ENCODE measurements at places on chromosomes 4 and X. TPM values are rescaled to one million over a fixed set of nuclear protein-coding genes. Genes with fewer than 3 reads are reported as not detected.
A peak's percentile ranks its signal among the peaks of the same experiment; 100 is the strongest.

CDKL2 gene
- total RNA-seq = 2.7 TPM

DNA sequence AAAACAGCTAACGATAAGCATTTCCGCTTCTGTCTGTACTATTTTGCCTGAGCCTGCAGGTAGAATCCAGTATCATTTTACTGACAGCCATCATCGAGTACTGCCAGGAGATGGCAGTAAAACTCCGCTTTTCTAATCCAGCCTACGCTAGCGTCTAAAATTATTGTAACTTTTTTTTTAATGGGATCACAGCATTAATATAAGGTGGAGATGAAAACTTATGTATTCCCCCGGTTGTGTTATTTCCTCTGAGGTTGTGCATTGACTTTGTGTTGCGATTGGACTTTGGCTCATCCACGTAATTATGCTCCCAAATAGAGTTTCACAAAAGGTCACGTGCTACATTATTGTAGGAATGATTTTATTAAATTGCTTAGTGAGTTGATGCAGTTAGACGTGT, 248.1 kb downstream of the C4orf33 start:
- H3K4me1 ChIP-seq = no peaks in the 10 kb centered on the region
- no peak for DNase-seq
- no peaks in the 10 kb centered on the region for H3K36me3 ChIP-seq
- no peak overlapping the region for H3K27ac ChIP-seq
- H3K27me3 ChIP-seq = no peaks in the 10 kb centered on the region

PARM1 gene
- total RNA-seq = 105 TPM

DNA sequence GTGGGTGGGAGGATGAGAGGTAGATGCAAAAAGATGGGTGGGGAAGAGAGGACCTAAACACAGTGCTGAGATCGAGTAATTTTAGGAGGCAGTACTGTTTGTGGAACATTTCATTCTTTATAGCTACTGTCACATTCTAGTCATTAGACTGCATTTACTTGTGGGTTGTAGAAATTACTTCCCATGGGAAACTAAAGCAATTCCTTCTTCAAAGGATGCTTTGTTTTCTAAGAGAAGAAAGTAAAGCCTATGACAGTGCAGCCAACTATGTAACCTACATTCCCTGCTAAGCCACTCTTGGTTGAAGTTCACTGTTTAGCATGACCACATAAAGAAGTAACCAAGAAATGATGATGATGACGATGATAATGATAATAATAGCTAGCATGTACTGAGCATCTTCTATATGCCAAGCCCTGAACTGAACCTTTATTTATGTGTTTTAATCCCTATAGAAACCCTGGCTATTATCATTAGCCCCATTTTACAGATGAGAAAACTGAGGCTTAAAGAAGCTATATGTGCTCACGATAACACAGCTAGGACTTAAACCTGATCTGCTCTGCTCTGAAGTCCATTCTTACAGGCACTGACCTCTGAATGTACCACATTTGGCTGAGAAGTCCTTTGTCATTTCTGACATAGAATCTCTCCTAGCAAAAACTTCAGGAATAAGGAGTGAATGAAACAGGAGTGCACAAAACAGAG, 114.5 kb upstream of the KIT start:
- H3K27ac ChIP-seq = no peak overlapping the region
- H3K27me3 ChIP-seq = no peaks in the 10 kb centered on the region
- H3K4me1 ChIP-seq = no peaks in the 10 kb centered on the region
- no peak for DNase-seq
- H3K4me3 ChIP-seq = no peak overlapping the region

AKAP14 gene
- total RNA-seq = not detected

DRP2 gene
- total RNA-seq = 1.9 TPM

DNA sequence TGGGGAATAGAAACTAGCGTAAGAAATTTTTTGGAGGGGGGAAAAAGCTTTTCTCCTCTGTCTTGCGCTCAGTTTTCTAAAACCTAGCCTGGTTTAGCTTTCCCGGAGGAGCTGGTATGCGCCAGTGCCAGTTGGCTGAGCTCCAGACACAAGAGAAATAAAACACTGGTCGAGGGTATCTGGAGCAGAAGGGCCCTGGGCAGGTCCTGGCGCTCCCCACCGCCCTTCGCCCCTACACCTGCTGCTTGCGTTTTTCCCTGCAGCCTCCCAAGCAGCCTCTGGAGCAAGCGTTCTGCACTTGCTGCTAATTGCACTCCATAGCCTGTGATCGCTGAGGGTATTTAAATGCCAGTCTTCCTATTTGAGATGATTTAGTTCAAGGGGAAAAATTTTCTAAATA, 816 bp downstream of the EREG start:
- H3K4me1 ChIP-seq = no peaks in the 10 kb centered on the region
- H3K27ac ChIP-seq = no peak overlapping the region
- no peaks in the 10 kb centered on the region for H3K27me3 ChIP-seq

COPS4 gene
- 56.9 TPM for total RNA-seq

GRCh38 chr4:1579001-1579900, 104.9 kb downstream of the FAM53A start:
- H3K36me3 ChIP-seq = no peaks in the 10 kb centered on the region
- H3K27me3 ChIP-seq = no peaks in the 10 kb centered on the region
- peaks cover 6% of the 10 kb centered on the region for H3K4me1 ChIP-seq
- peak overlapping the region; percentile 33 for H3K27ac ChIP-seq
- peak; percentile 17 for DNase-seq
- peak overlapping the region; percentile 45 for H3K4me3 ChIP-seq

GRCh38 chr4:138401334-138401733, 159.2 kb upstream of the SLC7A11 start:
- H3K4me1 ChIP-seq = no peaks in the 10 kb centered on the region
- no peaks in the 10 kb centered on the region for H3K36me3 ChIP-seq
- no peak for DNase-seq
- H3K27me3 ChIP-seq = no peaks in the 10 kb centered on the region
- no peak overlapping the region for H3K4me3 ChIP-seq
- H3K27ac ChIP-seq = no peak overlapping the region

GRCh38 chrX:21960569-21961541, 20.3 kb downstream of the SMS start:
- H3K27me3 ChIP-seq = no peaks in the 10 kb centered on the region
- H3K27ac ChIP-seq = no peak overlapping the region
- DNase-seq = no peak
- no peaks in the 10 kb centered on the region for H3K36me3 ChIP-seq

HTN1 gene
- total RNA-seq = not detected

- H3K4me1 ChIP-seq = peaks cover 6% of the 10 kb centered on the region
- no peaks in the 10 kb centered on the region for H3K36me3 ChIP-seq
- DNase-seq = no peak
- H3K4me3 ChIP-seq = no peak overlapping the region
- H3K27ac ChIP-seq = no peak overlapping the region
- peaks cover 53% of the 10 kb centered on the region for H3K27me3 ChIP-seq
Observed at GRCh38 chr4:185018834-185019455, 655 bp downstream of the HELT start.

TMEM154 gene
- total RNA-seq = 2.7 TPM

NLRP2B gene
- 0.57 TPM for total RNA-seq

DNA sequence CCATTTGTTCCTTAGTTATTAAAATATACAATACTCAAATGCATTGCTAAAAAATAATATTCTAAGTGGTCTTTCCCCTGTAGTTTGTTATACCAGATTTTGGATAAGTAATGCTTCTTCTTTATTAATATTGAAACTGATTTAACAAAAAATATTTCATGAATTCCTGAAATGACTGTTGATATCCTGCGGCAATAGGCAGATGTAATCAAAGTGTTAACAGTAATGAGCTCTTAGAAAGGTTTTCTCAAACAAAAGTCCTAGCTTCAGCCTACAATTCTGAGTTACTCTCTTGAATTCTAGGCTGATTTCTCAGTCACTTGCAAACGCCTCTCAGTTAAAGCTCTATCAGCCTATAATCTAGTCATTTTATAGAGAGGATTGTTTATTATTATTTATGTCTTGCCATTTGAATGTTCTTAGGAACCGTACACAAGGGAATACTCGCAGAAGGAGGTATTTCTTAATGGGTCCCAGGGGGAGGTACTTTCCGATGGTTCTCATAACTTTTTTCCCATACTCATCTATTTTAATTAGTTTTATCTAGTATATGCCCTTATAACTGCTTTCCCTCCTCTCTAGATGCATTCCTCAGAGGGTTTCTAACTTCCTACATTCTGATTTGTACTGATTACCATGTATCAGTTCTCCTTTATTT, 96.8 kb downstream of the FNIP2 start:
- DNase-seq = no peak
- H3K27me3 ChIP-seq = no peaks in the 10 kb centered on the region
- no peak overlapping the region for H3K27ac ChIP-seq
- no peak overlapping the region for H3K4me3 ChIP-seq
- no peaks in the 10 kb centered on the region for H3K36me3 ChIP-seq

GRCh38 chr4:172308078-172308477, 494.9 kb downstream of the GALNTL6 start:
- no peak overlapping the region for H3K4me3 ChIP-seq
- H3K36me3 ChIP-seq = no peaks in the 10 kb centered on the region
- no peak for DNase-seq
- no peaks in the 10 kb centered on the region for H3K27me3 ChIP-seq
- no peak overlapping the region for H3K27ac ChIP-seq
- H3K4me1 ChIP-seq = no peaks in the 10 kb centered on the region

GRCh38 chr4:92333016-92333415, 29.2 kb downstream of the GRID2 start:
- no peaks in the 10 kb centered on the region for H3K36me3 ChIP-seq
- no peaks in the 10 kb centered on the region for H3K4me1 ChIP-seq
- H3K27ac ChIP-seq = no peak overlapping the region
- DNase-seq = no peak
- H3K27me3 ChIP-seq = no peaks in the 10 kb centered on the region
- H3K4me3 ChIP-seq = no peak overlapping the region

DNA sequence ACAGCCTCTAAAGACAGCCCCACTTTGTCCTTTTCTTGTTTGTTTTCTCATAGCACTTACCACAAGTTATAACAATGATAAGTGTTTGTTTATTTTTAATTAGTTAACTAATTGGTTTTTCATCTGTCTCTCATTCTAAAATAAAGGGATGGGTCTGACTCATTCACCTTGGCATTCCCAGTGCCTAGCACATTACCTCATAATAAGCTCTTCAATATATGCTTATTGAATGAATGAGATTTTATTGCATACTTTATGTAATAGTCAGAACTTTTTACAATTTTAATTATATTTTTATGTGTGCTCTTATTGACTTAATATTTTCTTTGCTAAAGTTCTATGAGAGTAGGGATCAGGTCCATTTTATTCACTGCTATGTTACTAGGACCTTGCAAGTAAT, 22.8 kb upstream of the PRKG2 start:
- no peaks in the 10 kb centered on the region for H3K4me1 ChIP-seq
- no peak overlapping the region for H3K27ac ChIP-seq
- H3K27me3 ChIP-seq = no peaks in the 10 kb centered on the region
- DNase-seq = no peak
- no peak overlapping the region for H3K4me3 ChIP-seq
- H3K36me3 ChIP-seq = no peaks in the 10 kb centered on the region

SFRP2 gene
- 6.1 TPM for total RNA-seq

DNA sequence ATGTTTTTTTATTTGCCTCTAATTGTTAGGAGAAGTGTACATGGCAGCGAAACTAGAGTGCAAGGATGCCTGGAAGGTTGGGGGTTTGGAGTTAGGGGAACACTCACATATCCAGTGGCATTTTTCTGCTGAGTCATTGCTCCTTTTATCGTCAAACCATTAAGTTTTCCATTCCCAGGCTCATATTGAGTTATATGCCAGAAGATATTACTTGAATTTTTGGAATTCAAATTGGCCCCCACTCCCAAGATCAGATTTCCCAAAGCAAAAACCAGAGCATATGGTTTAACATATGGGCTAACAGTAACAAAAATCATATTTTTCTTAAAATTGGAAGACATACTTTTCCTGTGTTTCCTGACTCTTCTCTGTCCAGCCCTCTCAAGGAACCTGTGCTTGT, 152.7 kb downstream of the FSTL5 start:
- H3K36me3 ChIP-seq = no peaks in the 10 kb centered on the region
- no peak overlapping the region for H3K4me3 ChIP-seq
- H3K4me1 ChIP-seq = no peaks in the 10 kb centered on the region
- H3K27me3 ChIP-seq = no peaks in the 10 kb centered on the region

GRCh38 chr4:24991015-24991414, 39.7 kb downstream of the LGI2 start:
- H3K27me3 ChIP-seq = no peaks in the 10 kb centered on the region
- no peak overlapping the region for H3K27ac ChIP-seq
- H3K4me1 ChIP-seq = no peaks in the 10 kb centered on the region
- H3K4me3 ChIP-seq = no peak overlapping the region
- no peak for DNase-seq
- H3K36me3 ChIP-seq = no peaks in the 10 kb centered on the region

GRCh38 chr4:99811850-99812249, 4.8 kb upstream of the DAPP1 start:
- no peaks in the 10 kb centered on the region for H3K27me3 ChIP-seq
- H3K4me1 ChIP-seq = no peaks in the 10 kb centered on the region
- no peak overlapping the region for H3K27ac ChIP-seq
- no peak overlapping the region for H3K4me3 ChIP-seq

DNA sequence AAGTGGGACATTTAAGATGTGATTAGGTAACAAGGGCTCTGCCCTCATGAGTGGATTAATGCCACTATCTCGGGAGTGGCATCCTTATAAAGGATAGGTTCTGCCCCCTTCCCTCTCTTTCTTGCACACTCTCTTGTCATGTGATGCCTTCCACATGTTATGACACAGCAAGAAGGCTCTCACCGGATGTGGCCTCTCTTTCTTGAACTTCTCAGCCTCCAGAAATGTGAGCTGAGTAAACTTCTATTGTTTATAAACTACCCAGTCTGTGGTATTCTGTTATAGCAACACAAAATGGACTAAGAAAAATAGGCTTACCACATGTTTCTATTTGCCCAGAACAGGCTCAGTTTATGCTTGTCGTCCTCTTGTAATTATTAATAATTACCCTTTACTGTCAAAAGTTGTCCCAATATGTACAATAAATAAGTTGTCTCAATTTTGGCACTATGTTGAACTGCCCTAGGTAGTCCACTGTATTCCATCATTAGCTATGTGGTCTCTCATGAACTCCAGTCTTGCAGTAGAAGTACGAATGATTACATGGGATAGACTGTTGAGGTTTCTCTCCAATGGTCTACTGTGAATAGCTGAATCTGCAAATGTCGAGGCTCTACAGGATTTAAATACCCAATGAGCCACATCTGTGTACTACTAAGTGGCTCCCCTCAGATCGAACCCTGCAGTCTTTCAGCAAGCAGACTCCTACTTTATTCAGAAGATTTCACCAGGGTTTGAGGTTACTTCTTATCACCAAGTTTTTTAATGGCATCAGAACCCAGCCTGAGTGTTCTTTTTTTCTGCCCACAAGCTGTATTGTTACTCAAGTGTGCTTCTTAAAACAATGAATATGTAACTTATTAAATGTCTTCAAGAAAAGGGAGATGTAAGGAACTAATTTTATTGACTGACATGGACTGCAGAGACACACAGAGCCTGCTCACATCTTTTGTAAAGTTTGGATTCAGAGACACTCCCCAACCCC, 102.0 kb upstream of the LEF1 start:
- no peak for DNase-seq

CSN1S1 gene
- 1.4 TPM for total RNA-seq

- H3K4me1 ChIP-seq = no peaks in the 10 kb centered on the region
- no peak overlapping the region for H3K27ac ChIP-seq
- H3K36me3 ChIP-seq = no peaks in the 10 kb centered on the region
Observed at GRCh38 chr4:174926958-174927357, 8.8 kb downstream of the ADAM29 start.
